ENCODE measurements at places on chromosomes 13 and 19.

DNA sequence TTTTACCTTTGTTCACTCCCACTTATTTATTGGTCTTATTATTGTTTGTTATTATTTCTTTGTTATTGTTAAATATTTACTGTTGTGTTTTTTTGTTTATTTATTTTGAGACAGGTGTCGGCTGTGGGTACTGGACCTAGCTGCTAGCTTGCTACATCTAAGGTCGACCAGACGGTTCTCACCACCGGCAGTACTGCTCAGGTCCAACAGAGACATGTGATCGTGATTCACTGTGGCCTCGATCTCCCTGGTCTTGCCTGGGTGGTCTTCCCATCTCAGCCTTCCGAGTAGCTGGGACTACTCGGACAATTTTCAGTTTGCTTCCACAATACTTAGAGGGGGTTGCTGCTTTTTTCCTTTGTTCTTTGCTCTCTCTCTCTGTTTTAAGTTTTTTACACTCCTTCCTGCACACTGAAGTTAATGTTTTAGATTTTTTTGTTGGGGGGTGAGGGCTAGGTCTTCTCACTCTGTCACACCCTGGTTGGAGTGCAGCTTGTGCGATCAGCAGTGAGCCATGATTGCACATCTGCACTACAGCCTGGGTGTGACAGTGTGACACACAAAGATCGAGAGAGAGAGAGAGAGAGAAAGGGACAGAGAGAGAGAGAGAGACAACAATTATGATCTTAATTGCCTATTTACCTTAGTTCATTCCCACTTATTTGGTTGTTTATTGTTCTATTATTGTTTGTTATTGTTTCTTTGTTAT is 1432.4 kb downstream of the UQCRFS1 start:
- DNase-seq, result no peak

- DNase-seq, result no peak
Observed at GRCh38 chr13:48816700-48817099, 159.0 kb upstream of the FNDC3A start.

DNA sequence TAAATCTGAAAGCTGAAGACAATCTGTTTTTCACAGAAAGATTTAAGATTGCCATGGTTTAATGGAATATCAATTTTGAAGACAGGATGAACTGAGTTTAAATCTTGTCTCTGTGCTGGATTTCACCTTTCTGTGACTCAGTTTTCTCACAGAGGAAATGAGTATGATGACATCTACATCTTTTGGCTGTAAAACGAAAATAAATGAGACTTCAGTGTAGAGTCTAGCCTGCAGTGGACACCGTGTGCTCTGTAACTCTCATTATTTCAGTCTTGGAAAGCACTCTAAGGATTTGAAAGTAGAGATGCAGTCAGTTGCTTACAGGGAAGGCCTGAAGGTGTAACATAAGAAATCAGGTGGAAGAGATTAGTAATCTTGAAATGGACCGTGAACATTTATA is 150.4 kb downstream of the NALCN start:
- no peak for DNase-seq

DNA sequence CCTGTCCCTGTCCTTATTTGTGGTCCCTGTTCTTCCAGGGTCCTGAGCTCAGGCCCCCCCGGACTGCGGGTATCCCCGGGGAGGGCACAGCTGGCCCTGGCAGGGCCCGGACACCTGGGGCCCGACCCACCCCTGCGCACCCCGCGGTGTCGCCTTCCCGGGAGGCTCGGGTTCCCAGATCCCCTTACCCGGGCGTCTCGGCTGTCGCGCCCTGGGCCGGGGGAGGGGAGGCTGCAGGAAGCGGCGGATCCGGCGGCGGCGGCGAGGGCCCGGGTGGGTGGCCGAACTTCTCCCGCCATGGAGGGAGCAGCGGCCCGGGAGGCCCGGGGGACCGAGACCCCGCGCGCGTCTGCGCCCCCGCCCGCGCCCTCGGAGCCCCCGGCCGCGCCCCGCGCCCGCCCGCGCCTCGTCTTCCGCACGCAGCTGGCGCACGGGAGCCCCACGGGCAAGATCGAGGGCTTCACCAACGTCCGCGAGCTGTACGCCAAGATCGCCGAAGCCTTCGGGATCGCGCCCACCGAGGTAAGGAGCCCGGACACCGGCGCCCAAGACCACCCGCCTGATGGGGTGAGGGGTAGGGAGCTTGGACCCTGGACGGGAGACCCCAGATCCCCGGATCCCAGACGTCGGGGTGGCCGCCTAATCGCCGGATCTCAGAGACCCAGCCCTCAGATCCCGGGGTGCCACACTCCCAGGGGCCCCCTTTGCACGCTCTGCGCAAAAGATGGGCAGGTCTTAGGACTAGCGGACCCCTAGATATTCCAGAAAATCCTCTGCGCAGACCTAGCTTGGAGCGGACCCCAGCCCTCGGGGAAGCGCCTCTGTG is at the start of gene GIPC3:
Gene GIPC3, plus strand, starts transcription at position 178 of the 826 bp plus-strand sequence. Its CDS starts 120 bp downstream, at position 298.
- DNase-seq, result no peak

GRCh38 chr19:55809381-55810058 is 22.3 kb downstream of the NLRP11 start:
- DNase-seq, result peak; percentile 12

DNA sequence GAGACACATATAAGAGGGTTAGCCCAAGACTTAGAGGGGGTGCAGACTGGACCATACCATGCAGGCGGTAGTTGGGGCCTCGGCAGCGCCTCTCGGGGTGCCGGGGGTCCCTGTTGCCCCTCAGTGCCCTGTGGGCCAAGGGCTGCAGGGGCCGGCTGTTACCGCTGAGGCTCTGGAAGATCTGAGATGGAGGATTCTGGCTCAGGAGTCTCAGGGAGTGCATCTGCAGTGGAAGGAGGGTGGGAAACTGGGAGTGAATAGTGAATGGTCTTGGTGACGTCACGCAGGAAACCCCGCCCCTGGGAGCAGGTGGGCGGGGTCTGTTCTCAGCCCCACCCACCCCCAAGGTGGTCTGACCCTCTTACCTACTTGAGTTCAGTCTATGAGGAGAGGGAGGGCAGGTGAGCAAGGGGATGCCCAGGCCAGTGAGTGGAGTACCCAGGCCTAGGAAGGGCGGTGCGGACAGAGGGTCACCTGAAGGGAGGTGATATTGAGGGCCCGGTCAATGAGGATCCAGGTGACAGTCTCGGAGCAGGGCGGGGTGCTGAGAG is 1.7 kb upstream of the DBP start:
- DNase-seq, result no peak

- DNase-seq, result no peak
Observed at GRCh38 chr13:42071672-42072419, 23.4 kb downstream of the DGKH start.

DNA sequence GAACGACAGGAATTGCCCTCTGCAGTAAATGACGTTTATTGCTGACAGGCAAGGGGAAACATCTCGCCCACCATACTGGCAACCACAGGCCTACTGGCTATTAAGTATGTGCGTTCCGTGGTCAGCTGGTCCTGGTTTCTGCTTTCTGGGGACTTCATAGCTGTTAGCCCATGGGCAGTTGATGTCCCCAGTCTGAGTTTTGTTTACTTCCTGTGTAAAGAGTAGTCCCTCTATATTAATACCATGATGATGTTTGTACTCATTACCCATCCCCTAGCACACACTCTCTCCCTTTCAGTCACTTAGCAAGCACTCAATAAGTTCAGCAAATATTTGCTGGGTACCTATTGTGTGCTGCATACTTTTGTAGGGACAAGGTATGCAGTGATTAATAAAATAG is 6.5 kb upstream of the MIA start:
- DNase-seq, result no peak

- no peak for DNase-seq
Observed at GRCh38 chr19:1400281-1401137, 833 bp downstream of the GAMT start.

DNA sequence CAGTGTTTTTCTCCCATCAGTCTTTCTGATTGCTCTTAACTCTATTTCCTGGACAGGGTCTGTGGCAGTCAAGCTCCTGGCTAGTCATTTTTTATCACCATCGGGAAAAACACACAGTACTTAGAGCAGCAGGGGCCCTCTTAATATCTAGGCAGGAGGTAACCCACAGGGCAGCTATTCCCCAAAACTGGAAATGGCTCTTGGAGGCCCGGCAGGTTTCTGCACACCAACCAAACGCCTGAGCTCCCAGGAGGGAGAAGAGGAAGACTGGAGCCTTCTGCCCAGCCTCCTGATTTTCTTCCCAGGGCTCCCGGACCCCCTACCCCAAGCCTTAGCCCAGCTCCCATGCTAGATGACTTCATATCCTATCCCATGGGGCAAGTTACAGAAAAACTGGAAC is 49.3 kb upstream of the VSTM2B start:
- no peak for DNase-seq

- DNase-seq, result no peak
Observed at GRCh38 chr19:18659281-18660050, 22.6 kb downstream of the KLHL26 start.

DNA sequence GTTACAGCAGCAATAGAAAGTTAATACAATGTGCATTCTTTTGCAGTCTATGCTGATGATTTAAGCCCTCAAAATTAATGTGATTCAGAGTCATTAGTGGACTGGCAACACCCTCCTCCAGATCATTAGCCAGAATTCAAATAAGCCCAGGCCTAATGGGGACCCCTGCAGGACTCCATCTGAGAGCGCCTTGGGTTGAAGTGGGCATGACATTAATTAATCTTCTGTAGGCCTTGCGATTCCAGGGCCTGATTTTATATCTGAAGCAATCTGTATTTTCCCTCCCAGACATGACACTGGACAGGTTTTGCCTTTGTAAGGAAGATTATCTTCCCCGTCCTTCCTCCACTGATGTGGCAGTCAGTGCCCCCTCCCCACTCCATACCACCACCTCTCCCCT is 442.9 kb downstream of the FOXO1 start:
- DNase-seq, result no peak

- DNase-seq, result no peak
Observed at GRCh38 chr19:50030225-50030624, 4.4 kb downstream of the ZNF473 start.

GRCh38 chr13:107233541-107233940 is 665.6 kb upstream of the ARGLU1 start:
- DNase-seq, result no peak

DNA sequence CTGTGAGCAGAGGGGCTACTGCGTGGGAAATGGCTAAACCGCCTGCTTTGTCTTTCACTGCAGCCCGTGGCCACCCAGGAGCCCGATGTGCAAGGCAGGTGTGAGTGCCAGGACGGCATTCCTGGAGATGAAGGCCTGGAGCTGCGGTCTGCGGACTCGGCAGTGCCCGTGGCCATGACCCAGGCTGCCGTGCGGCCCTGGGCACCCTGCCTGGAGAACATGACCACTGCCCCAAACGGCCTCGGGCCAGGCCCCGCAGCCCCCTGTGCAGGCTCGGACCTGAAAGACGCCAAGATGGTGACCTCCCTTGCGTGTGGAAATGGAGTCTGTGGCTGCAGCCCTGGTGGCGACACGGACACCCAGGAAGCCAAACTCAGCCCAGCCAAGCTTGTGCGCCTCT is 62.2 kb downstream of the SPATA13 start:
- no peak for DNase-seq

- no peak for DNase-seq
Observed at GRCh38 chr13:32141462-32141861, 109.9 kb downstream of the FRY start.
